ENCODE measurements at places on chromosomes 7 and 10.

DNA sequence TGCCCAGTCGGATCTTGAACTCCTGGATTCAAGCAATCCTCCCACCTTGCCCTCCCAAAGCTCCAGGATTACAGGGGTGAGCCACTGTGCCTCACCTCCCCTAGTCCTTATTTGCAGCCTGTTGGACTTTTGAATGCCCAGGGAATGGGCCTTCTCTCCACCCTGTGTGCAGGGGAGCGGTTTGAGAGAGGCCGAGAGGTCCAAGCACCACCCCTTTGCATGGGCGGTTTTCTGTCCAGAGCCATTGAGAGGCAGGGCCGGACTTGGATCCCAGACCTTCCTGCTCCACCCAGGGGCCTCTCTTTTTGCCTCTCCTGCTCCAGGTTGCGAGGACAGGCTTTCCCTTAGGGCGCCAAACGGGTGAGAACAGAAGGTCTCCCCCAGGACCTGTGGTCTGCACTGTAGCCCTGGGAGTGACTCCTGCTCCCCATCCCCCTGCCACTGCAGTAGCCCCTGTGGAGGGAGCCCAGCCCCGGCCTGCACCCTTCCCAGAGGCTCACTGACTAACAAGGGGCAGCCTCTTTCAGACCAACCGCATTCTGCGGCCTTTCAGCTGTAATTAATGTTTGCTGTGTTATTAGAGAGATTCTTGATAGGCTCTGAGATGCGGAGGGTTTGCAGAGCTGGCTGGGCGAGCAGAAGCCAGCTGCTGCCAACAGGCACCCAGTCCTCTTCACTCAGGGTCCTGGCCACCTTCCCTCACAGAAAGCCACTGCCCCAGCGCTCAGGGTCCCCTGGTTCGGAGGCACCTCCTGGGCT lies 57.9 kb downstream of the ELFN1 start:
- no peak for DNase-seq

GRCh38 chr10:91435241-91435640 lies 25.1 kb downstream of the HECTD2 start:
- DNase-seq = no peak

GRCh38 chr10:30186371-30186875 lies 127.0 kb upstream of the JCAD start:
- no peak for DNase-seq

GRCh38 chr10:118332236-118332635 lies 9.9 kb downstream of the FAM204A start:
- DNase-seq = no peak

DNA sequence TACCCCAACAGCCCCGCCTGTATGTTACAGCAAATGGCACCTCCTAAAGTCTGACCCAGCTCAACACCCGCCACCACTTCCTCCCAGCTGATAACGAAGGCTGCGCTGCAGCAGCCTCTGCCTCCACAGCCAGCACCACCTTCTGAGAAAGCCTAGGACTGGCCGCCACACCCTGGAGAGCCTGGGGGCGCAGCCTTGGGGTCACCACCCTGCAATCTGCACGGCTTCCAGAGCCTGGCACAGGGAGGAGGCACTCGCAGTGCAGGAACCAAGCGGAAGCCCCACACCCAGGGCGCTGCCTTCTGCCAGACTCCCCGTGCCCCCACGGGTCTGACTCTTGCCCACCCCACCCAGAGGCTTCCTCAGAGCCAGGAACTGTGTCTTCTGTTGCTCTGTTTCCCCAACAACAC lies 112.5 kb downstream of the MAD1L1 start:
- no peak for DNase-seq

DNA sequence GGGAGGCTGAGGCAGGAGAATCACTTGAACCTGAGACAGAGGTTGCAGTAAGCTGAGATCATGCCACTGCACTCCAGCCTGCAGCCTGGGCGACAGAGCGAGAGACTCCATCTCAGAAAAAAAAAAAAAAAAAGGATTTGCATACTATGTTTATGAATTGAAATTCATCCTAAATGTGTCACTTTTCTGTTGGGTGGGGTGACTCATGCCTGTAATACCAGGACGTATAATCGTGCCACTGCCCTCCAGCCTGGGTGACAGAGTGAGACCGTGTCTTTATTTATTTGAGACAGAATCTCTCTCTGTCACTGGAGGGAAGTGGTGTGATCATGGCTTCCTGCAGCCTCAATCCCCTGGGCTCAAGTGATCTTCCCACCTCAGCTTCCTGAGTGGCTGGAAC lies 5.8 kb downstream of the ZNF212 start:
- DNase-seq = no peak

GRCh38 chr10:101122270-101123084 lies 8.6 kb upstream of the TLX1 start:
- no peak for DNase-seq

DNA sequence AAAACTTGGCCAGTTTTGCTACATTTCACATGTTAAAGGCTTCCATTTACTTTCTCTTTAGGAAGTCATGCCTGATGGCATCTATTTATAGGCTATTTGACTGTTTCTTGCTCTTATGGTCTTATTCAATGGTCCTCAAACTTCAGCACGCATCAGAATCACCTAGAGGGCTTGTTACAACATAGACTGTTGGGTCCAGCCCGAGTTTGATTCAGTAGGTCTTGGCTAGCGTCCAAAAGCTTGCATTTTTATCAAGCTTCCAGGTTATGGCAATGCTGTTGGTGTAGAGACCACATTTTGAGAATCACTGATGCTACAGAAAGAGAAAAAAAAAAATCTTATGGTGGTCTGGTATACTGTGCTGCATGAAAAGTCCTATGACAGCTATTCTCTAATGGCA lies 51.9 kb downstream of the MTPN start:
- no peak for DNase-seq

DNA sequence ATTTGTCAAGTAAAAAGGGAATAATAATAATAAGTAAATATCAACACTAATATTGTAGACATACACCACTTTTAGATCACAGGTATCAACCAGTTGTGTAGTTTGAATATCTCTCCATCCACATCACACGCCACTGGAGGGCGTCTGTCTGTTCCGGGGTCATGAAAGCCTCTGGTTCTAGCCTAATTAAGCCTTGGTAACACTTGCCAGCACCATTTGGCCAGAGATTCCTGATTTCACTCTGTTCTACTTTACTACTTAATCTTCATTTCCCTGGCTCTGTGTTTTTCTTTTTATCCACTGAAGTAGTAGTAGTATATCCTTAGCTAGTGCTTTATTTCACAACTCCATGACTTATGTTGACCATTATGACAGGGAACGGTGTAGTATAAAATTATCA lies 285.6 kb upstream of the POM121L12 start:
- no peak for DNase-seq

DNA sequence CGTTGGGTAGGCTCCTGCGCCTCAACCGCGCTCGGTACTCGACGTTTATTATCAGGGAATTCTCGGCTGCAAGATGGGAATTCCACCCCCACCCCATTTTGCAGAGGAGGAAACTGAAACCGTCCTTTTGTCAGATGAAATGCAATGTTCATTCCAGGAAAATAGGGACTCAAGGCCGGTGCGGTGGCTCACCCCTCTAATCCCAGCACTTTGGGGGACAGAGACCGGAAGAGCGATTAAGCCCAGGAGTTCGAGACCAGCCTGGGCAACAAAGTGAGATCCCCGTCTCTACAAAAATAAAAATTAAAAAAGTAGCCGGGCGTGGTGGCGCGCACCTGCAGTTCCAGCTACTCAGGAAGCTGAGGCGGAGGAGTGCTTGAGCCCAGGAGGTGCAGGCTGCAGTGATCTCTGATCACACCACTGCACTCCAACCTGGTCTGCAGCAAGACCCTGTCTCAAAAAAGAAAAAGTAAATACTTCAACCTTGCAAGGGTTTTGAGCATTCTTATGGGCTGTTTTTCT lies 720 bp upstream of the RFC2 start:
- no peak for DNase-seq

DNA sequence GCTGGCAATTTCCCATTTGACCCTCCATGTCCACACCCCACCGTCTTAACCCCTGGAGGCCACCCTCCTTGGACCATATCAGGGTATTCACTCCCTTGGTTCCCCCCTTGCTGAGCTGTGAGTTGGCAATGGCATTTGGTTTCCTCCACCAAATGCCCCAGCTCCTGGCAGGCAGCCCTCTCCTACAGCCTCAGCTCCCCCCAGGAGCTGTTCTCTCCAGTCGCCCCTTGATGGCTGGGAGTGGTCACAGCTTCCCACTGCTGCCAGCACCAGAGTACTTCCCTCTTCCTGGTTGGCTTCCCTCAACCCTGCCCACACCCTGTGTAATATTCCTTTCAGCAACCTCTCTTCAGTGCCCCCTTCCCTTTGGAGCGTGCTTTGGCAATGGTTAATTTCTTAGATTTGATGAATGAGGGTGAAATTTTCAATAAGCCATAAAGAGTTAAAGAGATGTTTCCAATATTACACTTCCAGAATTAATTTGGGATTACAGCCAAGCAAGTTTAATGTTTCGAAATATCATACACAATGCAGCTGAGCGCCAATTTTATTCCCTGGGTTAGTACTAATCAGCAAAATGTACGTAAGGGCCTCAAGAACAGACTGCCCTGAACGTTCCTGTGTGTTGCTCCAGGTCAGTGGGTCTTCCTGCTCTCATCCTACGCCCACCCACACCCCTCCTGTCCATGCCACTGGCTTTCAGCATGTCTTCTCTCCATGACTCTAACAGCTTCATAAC lies 207.1 kb upstream of the NFE2L3 start:
- no peak for DNase-seq

DNA sequence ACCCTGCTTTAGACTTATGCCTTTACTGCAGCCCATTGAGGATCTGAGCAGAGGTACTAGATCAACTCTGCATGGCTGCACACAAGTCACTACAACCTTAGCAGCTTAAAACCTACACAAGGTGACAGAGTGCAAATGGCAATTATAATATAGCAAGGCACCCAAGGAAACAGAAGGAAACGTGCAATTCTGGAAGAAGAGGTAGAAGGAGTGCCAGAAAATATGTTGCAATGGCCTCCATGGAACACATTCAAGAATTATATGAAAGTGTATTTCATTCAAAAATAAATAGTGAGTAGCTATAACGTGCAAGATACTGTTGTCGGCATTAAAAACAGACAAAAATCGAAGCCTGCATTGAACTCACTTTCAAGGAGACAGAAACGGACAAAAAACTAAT lies 2.9 kb upstream of the AKR1C8 start:
- DNase-seq = no peak

- DNase-seq = no peak
These were observed 82.4 kb downstream of the DLG5 start for GRCh38 chr10:77844177-77844576.

DNA sequence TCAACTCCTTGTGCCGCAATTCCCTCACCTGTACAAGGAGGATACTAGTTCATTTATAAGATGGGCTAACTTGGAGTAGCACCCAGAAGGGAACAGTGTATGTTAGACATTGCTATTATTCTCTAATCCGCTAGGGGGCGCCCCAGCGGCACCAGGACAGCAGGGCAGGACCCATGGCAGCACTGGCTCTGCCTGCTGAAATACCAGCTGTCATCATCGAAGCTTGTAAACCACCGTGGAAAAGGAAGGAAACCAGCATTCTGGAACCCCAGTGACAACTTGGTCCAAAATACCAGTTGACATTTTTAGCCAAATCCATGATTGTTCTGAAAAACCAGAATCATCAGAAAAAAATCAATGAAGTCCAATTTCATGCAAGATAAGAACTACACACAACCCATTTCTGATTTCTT lies 134.4 kb downstream of the ITGA8 start:
- no peak for DNase-seq

GRCh38 chr7:157587051-157587804 lies 250.4 kb downstream of the DNAJB6 start:
- no peak for DNase-seq

- no peak for DNase-seq
These were observed 1.0 kb downstream of the CHST15 start for GRCh38 chr10:124092250-124092859.

DNA sequence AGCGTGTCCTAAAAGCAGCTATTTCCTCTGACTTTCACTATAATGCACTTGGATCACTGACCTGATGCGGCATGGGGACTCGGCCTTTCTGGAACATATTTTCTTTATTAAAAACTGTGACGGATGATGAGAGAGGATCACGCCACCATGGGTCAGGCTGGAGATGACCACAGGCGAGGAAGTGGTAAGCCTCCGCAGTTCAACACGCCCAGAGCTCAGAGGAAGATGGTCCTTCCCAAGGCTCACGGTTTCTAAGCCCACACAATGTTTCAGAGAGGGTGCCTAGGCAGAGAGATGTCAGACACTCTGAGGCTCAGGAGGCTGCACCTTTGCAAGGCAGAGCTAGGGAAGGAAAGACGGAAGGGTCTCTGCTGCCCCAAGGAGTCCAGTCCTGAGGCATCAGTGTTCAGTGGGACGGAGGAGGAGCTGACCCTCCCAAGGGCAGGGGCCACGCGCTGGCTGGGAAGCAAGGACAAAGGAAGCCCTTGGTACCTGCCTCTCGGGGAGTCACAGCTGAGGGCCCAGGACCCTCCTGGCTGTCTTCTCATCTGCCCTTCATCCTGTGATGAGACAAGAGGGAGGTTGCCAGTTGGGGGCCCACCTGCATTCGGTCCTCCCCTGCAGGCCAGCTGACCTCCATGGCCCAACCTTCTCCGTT lies 9.5 kb downstream of the CHST15 start:
- no peak for DNase-seq

GRCh38 chr10:99832439-99832838 lies 50.0 kb downstream of the ABCC2 start:
- DNase-seq = no peak

GRCh38 chr10:62000037-62000603 lies 98.6 kb downstream of the ARID5B start:
- DNase-seq = no peak

DNA sequence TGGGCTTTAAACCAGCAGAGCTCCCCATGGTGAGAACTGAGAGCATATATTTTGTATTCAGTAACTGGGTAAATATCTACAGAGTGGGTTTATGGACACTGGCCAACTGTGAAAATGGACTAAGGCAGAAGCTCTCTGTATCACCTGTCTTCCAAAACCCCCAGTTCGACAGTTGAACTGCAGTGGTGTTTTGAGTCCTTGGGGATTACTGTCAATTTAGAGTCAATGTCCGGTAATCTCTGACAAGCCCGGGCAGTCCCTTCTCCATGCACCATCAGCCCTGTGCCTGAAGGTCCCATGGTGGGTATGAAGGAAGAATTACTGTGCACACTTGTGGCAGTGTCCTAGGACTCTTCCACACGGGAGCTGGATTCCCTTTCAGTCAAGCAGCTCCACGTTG lies 235.0 kb downstream of the CCSER2 start:
- no peak for DNase-seq

GRCh38 chr10:128865436-128866195 lies 601.4 kb upstream of the MGMT start:
- DNase-seq = no peak

- DNase-seq = no peak
These were observed 70.0 kb upstream of the PCBD1 start for GRCh38 chr10:70958396-70958795.

- no peak for DNase-seq
These were observed 36.1 kb downstream of the HSPA12A start for GRCh38 chr10:116706281-116706680.

Data from activated CD4-positive, CD25-positive, alpha-beta regulatory T cell treated with anti-CD3 and anti-CD28 coated beads, Interleukin-2, amount 50 U/mL, for 16 hours (primary cell).